ENCODE measurements at places on chromosomes 1 and 21. TPM values are rescaled to one million over a fixed set of nuclear protein-coding genes. Genes with fewer than 3 reads are reported as not detected.

- peak; percentile 75 for DNase-seq
- H3K27ac ChIP-seq: no peak within 1 kb of the TSS
- no peaks in the 10 kb centered on the region for H3K36me3 ChIP-seq
Observed at GRCh38 chr1:18480315-18481189, at the start of gene KLHDC7A. Gene KLHDC7A, plus strand, starts transcription at chr1:18480930. Its CDS starts 52 bp downstream, at chr1:18480982.

DNA sequence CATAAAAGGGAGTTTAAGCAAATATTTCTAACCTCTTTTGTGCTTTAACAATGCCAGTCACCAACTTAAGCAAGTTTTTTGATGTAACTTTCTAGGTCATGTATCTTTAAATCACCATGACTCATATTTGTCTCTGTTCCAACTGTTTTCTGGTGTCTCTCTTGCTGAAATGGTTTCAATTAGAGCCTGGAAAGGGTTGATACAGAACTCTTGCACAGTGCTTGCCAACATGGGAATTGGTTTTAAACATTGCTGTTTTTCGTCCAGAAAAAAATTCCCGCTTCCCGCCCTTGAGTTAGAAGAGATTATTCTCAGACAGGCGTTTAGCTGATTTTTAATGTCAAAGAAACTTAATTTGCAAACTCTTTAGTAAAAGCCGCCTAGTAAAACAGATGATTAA lies 46.4 kb upstream of the SLC22A15 start:
- H3K4me1 ChIP-seq: peaks cover 5% of the 10 kb centered on the region
- H3K4me3 ChIP-seq: no peak overlapping the region
- H3K36me3 ChIP-seq: no peaks in the 10 kb centered on the region

- no peak for DNase-seq
- H3K4me1 ChIP-seq: peaks cover 43% of the 10 kb centered on the region
- no peaks in the 10 kb centered on the region for H3K36me3 ChIP-seq
- H3K4me3 ChIP-seq: no peak overlapping the region
Observed at GRCh38 chr1:231927431-231927830, 300.8 kb downstream of the DISC1 start.

GRCh38 chr1:189311915-189312314 lies 1165.7 kb downstream of the BRINP3 start:
- H3K36me3 ChIP-seq: no peaks in the 10 kb centered on the region
- no peak overlapping the region for H3K4me3 ChIP-seq
- no peaks in the 10 kb centered on the region for H3K27me3 ChIP-seq
- peaks cover 42% of the 10 kb centered on the region for H3K4me1 ChIP-seq
- peak; percentile 68 for DNase-seq

DNA sequence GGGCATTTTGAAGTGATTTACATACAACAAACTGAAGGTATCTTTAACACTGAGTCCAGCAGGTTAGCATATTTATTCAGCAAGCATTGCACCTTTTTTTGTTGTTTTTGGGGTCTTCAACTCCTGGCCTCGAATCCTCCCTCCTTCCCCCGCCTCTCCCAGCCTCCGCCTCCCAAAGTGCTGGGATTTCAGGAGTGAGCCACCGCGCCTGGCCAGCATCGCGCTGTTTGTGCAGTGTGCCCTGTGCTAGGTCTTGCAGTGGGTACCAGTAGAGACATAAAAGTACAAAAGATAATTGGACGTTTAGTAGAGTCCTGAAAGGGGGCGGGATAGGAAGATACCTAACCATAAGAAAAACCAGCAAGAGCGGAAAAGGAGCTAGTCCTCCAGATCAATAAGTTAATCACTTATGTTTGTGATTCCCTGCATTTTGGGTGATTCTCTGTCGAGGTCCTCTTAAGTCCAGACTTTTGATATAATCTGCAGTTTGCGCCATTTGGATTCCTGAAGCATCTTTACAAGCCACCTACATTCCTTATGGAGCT lies 111.8 kb downstream of the OSBPL9 start:
- no peaks in the 10 kb centered on the region for H3K27me3 ChIP-seq
- H3K4me3 ChIP-seq: peak overlapping the region; percentile 82
- DNase-seq: peak; percentile 36
- no peak overlapping the region for H3K27ac ChIP-seq
- no peaks in the 10 kb centered on the region for H3K36me3 ChIP-seq
- H3K4me1 ChIP-seq: no peaks in the 10 kb centered on the region

- no peaks in the 10 kb centered on the region for H3K36me3 ChIP-seq
- DNase-seq: no peak
- no peak overlapping the region for H3K4me3 ChIP-seq
- H3K27me3 ChIP-seq: no peaks in the 10 kb centered on the region
- no peaks in the 10 kb centered on the region for H3K4me1 ChIP-seq
Observed at GRCh38 chr1:28070725-28071593, 17.5 kb downstream of the EYA3 start.

DNA sequence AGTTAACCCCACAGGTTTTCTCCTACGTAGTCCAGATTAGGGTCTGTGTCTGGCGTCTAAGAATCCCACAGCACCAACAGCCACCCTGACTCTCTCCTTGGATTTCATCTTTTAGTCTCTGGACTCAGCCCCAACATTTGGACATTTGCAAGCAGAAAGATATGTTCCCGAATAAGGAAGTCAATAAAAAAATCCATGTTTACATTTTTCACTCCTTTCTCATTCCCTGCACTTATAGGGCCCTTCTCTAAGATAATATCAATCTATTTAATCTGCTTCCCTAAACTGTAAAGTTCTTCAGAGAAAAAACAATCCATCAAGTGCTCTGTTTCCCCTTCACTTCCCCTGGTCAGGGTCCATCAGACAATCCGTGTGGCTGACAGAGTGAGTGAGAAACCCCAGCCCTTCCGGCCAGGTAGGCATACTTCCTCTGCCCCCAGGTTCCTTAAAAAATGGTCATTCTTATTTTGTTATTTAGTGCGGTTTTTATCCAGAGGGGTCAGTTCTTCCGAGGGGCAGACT lies 105.9 kb upstream of the CDC42BPA start:
- H3K27me3 ChIP-seq: no peaks in the 10 kb centered on the region
- H3K4me1 ChIP-seq: no peaks in the 10 kb centered on the region
- no peak for DNase-seq
- H3K36me3 ChIP-seq: no peaks in the 10 kb centered on the region
- H3K4me3 ChIP-seq: no peak overlapping the region
- H3K27ac ChIP-seq: no peak overlapping the region

GRCh38 chr1:156749419-156750118 lies 1.9 kb downstream of the HDGF start:
- no peak for DNase-seq
- peaks cover 43% of the 10 kb centered on the region for H3K4me1 ChIP-seq
- no peaks in the 10 kb centered on the region for H3K27me3 ChIP-seq
- H3K4me3 ChIP-seq: peak overlapping the region; percentile 100
- H3K27ac ChIP-seq: peak overlapping the region; percentile 95

- no peaks in the 10 kb centered on the region for H3K36me3 ChIP-seq
- no peak overlapping the region for H3K4me3 ChIP-seq
- no peaks in the 10 kb centered on the region for H3K4me1 ChIP-seq
- H3K27me3 ChIP-seq: no peaks in the 10 kb centered on the region
- H3K27ac ChIP-seq: no peak overlapping the region
Observed at GRCh38 chr1:48920851-48921250, 144.2 kb upstream of the BEND5 start.

DNA sequence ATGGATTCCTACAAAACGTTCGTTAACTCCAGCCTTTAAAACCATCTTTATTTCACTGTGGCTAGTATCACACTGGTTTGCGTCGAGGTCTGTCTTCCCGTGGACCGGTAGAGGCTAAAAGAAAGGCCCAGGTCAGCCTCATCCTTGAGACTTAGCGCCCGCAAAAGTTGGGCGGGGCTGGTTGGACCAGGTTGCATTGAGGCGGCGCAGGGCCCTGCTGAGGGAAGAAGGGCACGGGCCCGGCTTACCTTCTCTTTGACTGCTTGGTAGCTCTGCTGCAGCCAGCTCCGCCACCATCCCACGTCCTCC lies 455 bp downstream of the BSDC1 start:
- H3K4me1 ChIP-seq: peaks cover 14% of the 10 kb centered on the region
- H3K36me3 ChIP-seq: no peaks in the 10 kb centered on the region
- H3K4me3 ChIP-seq: peak overlapping the region; percentile 88
- peak overlapping the region; percentile 90 for H3K27ac ChIP-seq
- peak; percentile 75 for DNase-seq
- no peaks in the 10 kb centered on the region for H3K27me3 ChIP-seq

- no peak overlapping the region for H3K27ac ChIP-seq
- no peak for DNase-seq
- H3K36me3 ChIP-seq: no peaks in the 10 kb centered on the region
- no peaks in the 10 kb centered on the region for H3K27me3 ChIP-seq
- H3K4me3 ChIP-seq: no peak overlapping the region
Observed at GRCh38 chr1:181784039-181784683, 277.4 kb downstream of the ZNF648 start.

DNA sequence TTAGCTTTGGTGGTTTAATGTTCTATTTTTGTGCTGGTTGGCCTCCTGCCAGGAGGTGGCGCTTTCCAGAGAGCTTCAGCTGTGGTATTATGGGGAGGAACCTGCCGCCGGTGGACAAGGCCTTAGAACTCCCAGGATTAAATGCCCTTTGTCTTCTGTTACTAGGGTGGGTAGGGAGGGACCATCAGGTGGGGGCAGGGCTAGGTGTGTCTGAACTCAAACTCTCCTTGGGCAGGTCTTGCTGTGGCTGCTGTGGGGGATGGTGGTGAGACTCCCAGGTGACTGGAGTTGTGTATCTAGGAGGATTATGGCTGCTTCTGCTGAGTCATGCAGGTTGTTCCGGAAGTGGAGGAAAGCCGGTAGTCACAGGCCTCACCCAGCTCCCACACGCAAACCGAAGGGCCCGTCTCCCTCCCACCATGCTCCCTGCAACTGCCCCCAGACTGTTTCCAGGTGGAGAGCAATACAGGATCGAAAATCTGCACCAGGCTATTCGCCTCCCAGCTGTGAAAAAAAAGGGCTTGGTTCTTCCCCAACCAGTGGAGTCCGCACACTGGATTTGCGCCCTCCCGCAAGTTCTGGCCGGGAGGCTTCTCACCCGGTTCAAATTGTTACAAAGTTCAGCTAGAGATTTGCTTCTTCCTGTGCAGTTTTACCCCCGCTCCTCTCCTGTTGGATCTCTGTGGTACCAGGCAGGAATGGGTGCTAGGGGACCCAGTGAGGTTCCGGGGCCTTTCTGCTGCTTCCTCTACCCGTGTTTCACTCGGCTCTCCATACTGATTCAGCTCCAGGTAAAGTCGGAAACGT lies 220.5 kb downstream of the CENPF start:
- H3K27ac ChIP-seq: no peak overlapping the region
- no peaks in the 10 kb centered on the region for H3K27me3 ChIP-seq
- H3K36me3 ChIP-seq: no peaks in the 10 kb centered on the region
- H3K4me1 ChIP-seq: no peaks in the 10 kb centered on the region
- H3K4me3 ChIP-seq: no peak overlapping the region
- no peak for DNase-seq

DNA sequence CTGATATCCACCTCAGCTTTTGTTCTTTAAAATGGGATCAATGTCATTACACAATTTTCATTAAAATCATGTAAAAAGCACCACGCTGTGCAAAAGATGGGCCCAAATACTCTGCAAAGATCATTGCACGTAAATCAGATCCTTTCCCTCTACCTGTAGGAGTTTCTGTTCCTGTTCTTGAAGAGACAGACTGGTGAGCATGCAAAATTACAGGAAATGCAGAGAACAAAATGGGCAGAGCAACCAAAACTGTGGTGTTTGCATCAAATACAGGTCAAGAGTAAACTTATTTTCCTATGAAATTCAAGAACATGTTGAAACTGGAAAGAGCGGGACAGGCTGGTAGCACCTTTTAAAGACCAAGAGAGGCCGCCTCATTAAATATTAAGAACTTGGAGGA lies 294.9 kb upstream of the ADGRL2 start:
- no peaks in the 10 kb centered on the region for H3K36me3 ChIP-seq
- H3K4me3 ChIP-seq: no peak overlapping the region
- H3K27ac ChIP-seq: no peak overlapping the region
- H3K4me1 ChIP-seq: peaks cover 19% of the 10 kb centered on the region

- no peak for DNase-seq
- H3K27me3 ChIP-seq: no peaks in the 10 kb centered on the region
- no peak overlapping the region for H3K4me3 ChIP-seq
- H3K27ac ChIP-seq: no peak overlapping the region
- no peaks in the 10 kb centered on the region for H3K36me3 ChIP-seq
Observed at GRCh38 chr1:114078116-114078515, 75.6 kb downstream of the SYT6 start.

DNA sequence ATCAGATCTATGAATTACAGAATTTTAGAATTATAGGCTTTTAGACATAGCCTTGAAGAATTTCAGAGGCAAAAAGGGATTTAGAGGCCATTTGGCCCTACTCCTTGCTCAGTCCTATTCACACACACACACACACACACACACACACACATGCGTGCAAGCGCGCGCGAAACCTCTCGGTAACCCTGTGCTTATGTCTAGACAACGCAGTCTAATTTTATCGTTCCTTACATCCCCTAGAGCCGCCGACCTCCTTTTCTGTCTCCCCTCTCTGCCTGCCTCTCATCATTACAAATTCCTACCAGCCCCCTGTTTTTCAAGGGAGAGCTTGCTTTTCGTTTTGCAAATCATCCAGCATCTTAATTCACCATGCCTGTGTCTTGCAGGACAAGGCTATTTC lies 252.1 kb downstream of the FOXD2 start:
- H3K27ac ChIP-seq: no peak overlapping the region
- no peak for DNase-seq
- no peaks in the 10 kb centered on the region for H3K27me3 ChIP-seq
- peaks cover 83% of the 10 kb centered on the region for H3K4me1 ChIP-seq
- H3K36me3 ChIP-seq: no peaks in the 10 kb centered on the region
- no peak overlapping the region for H3K4me3 ChIP-seq

DNA sequence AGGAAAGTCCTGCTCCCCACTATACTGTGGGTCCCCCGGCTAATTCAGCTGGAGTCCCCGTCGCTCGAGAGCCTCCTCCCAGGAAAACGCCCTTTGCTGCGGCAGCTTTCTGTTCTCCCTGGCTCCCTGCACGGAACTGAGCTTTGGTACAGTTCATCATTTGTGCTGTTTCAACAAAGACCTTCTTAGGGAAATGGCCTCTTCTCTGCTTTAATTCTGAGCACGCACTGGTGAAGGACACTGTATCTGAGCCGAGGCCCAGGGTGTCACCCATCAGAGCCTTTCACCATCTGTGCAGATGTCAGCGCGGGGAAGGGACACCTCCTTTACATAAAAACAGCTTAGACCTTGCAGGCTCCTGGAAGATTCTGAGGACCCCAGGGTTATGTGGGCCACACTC lies 13.5 kb upstream of the PEX10 start:
- H3K36me3 ChIP-seq: no peaks in the 10 kb centered on the region
- H3K27ac ChIP-seq: no peak overlapping the region
- peaks cover 26% of the 10 kb centered on the region for H3K27me3 ChIP-seq
- H3K4me3 ChIP-seq: no peak overlapping the region

DNA sequence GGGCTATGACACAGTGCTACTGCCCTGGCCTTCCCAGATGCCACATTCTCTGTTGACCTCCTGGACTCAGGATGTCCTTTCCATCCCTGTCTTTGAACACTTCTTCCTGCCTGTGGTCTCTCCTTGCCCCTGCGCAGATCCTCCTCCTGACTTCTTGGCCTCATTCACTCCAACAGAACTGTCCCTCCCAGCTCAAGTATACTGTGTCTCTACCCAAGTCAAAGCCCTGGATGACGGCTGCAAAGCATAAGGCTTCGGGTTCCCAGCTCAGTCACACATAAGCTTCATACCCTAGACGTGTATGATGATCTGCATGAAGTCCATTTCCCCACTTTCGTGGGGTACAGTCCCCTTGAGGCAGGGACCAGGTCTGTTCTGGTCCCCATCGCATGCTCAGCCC lies 328.2 kb upstream of the VAMP3 start:
- H3K27me3 ChIP-seq: no peaks in the 10 kb centered on the region
- no peak overlapping the region for H3K27ac ChIP-seq
- H3K4me1 ChIP-seq: no peaks in the 10 kb centered on the region
- H3K4me3 ChIP-seq: no peak overlapping the region

The SUSD4 gene
- total RNA-seq: 3.5 TPM

The ZNF593OS gene
- 2.1 TPM for total RNA-seq

The CYP4A22 gene
- not detected for total RNA-seq

The CACYBP gene
- 166 TPM for total RNA-seq

The OR2T33 gene
- total RNA-seq: not detected

The NTNG1 gene
- total RNA-seq: 0.62 TPM

The RORC gene
- total RNA-seq: not detected

The TNFAIP8L2 gene
- total RNA-seq: not detected
